Stromal cell of bone marrow (primary cell): ENCODE measurements at places on chromosomes 2 and 18.
A peak's percentile ranks its signal among the peaks of the same experiment; 100 is the strongest.

DNA sequence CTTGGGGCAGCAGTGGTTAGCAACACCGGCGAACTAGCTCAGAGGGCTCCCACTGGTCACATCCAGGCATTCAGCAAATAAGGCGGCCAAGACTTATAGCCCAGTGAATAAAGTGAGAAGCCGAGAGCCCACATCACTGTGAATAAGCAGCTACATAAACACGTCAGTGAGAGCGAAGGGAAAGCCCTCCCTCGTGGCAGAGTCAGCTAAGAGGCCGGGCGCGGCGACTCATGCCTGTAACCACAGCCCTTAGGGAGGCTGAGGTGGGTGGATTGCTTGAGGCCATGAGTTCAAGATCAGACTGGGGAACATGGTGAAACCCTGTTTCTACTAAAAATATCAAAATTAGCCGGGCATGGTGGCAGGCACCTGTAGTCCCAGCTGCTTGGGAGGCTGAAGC lies 5.2 kb downstream of the D2HGDH start:
- DNase-seq = peak; percentile 77

- peak; percentile 50 for DNase-seq
Observed at GRCh38 chr2:42494355-42495233, 812 bp upstream of the KCNG3 start.

DNA sequence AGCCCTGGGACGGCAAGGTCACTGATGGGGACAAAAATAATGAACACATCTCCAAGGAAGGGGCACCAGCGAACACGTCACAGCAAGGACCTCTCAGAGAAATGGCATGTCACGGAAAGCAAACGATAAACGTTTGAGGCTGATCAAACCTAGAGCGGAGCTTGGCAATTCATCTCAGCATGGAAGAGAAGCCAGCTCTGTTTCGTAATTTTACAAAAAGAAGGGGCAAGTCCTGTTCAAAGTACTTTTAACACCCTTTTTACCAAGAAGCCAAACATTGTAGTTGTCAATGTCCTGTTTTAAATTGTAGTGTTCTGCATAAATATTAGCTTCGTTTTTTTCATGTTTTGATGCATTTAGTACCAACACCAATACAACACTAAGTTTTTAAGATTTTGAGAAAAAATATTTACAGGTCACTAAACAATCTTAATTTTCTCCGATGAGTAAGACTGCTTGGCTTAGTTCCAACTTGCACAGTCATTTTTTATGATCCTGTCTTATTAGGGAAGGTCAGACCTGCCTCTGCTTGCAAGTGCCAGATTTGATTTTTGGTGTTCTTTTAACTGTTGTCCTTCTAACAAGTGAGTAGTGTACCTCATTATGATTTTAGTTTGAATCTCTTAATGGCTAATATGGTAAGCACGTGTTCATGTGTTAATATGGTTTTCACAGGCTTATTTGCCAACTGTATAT lies 818.5 kb upstream of the SALL3 start:
- DNase-seq = no peak

DNA sequence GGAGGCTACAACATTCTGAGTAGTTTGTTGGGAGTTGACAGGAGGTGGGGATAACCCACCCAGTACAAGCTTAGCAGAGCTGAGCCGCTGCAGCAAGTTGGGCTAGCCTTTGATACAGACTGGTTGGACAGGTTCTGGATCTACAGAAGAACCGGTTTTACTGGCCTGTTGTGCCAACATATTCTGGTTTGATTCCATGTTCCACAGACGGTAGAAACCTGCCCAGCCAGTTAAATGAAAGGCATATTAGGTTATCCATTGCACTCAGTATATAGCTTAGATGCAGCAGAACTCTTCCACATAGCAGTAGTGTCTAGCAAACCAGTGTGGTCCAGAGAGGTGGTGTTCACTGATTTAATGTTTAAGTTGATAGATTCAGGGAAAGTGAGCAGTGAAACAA lies 19.3 kb upstream of the RBBP8 start:
- no peak for DNase-seq

GRCh38 chr2:98532756-98533155 lies 75.6 kb downstream of the COA5 start:
- no peak for DNase-seq

DNA sequence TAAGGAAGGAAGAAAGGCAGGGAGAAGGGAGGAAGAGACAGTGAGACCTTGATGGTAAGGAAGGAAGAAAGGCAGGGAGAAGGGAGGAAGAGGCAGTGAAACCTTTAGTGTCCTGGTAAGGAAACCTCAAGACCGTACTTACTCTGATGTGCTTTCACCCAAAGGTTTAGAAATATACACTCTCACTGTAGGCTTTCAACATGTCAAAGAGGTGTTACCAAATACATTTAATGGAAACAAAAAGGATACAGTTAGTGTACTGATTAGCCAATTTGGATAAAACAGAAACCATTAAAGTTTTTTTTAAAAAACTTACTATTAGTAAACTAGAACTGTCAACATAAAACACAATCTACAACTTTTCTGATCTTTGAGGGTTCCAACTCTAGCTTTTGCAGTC lies 7.1 kb downstream of the FBXO15 start:
- no peak for DNase-seq

DNA sequence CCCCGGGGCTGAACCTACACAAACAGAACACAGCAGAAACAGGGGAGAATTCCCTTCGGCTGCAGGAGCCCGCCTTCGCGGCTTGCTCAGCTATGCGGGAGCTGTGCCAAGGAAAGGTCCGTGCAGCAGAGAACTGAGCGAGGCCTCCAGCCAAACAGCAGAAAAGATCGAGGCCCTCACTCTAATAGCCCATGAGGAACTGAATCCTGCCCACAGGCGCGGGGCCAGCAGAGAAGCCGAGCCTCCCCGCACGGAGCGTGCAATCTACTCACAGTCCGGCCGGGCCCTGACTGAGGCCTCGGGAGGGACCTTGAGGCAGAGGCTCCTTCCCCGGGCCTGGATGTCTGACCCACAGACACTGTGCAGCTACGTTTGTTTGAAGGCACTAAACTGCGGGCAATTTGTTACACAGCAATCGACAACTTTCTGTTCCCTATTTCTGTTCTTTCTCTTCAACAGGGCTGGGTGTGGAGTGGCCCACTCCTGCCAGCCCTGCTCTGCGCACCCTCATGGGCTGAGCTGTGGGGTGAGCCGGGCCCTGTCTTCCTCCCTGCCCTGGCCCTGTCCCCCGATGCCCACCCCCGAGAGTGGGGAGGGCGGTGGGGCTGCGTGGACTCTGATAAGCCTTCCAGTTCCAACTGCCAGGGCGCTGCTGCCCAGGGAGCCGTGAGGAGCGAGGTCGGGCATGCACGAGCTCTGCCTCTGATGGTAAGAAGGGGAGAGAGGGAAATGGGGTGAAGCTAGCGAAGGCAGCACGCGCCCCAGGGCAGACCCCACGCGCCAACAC lies 13.7 kb downstream of the HES6 start:
- no peak for DNase-seq

- peak; percentile 98 for DNase-seq
Observed at GRCh38 chr2:109171444-109172334, 42.7 kb downstream of the SH3RF3 start.

DNA sequence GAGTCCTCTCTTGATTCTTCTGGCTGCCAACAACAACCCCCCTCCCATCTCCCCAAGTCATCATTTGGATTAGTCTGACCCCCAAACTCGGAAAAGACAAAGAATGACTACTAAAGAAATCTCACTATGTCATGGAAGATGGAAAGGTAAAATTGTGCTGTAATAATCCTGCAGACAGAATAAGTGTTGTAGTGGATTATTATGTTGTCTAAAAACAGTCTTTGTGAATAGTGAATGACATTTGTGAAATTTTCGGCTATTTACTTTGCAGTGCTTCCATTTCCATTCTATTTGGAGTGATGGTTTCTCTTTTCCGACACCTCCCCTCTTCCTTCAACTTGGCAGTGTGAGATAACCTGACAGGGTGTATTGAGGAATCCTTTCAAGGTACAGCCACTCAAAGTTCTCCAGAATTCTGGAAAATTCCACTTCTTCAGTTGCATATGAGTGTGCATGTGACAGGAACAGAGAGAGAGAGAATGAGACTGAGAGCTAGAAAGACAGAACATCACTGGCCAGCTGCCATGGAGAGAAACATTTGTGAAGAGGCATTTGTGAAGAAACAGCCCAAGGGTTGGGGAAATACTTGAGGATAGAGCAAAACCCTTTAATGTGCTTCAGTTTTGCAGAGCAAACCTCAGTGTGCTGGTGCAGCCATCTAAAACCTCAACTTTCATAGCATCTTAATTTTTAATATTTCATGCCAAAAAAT lies 141.9 kb upstream of the DLX2 start:
- DNase-seq = no peak

GRCh38 chr2:214604861-214605260 lies 194.0 kb downstream of the VWC2L start:
- DNase-seq = no peak
